Foreskin keratinocyte (primary cell): ENCODE measurements at places on chromosomes 2 and 18. TPM values are rescaled to one million over a fixed set of nuclear protein-coding genes. Genes with fewer than 3 reads are reported as not detected.

Gene STK11IP
- 16.2 and 16.4 TPM in 2 replicates for polyA plus RNA-seq

Gene SLC9A4
- polyA plus RNA-seq: not detected in 2 replicates

Gene TMEM37
- 0.16 and 0.18 TPM in 2 replicates for polyA plus RNA-seq

Gene TCF23
- polyA plus RNA-seq: 0.01 and 0.02 TPM in 2 replicates

Gene ADD2
- polyA plus RNA-seq: 0.07 and 0.87 TPM in 2 replicates

Gene PRKAG3
- not detected in 2 replicates for polyA plus RNA-seq

Gene RNF144A
- 2.2 TPM in 2 replicates for polyA plus RNA-seq
